ENCODE measurements at places on chromosomes 4 and X. TPM values are rescaled to one million over a fixed set of nuclear protein-coding genes. Genes with fewer than 3 reads are reported as not detected.

GRCh38 chr4:5821665-5822358, 71.1 kb downstream of the CRMP1 start:
- no peaks in the 10 kb centered on the region for H3K36me3 ChIP-seq
- no peak overlapping the region for H3K4me3 ChIP-seq
- no peak for DNase-seq
- peaks cover 27% of the 10 kb centered on the region for H3K4me1 ChIP-seq
- H3K27ac ChIP-seq, result no peak overlapping the region

GRCh38 chr4:183492791-183493222, 12.1 kb upstream of the ING2 start:
- peaks cover 8% of the 10 kb centered on the region for H3K36me3 ChIP-seq
- no peaks in the 10 kb centered on the region for H3K27me3 ChIP-seq
- DNase-seq, result no peak
- no peaks in the 10 kb centered on the region for H3K4me1 ChIP-seq
- H3K4me3 ChIP-seq, result no peak overlapping the region

DNA sequence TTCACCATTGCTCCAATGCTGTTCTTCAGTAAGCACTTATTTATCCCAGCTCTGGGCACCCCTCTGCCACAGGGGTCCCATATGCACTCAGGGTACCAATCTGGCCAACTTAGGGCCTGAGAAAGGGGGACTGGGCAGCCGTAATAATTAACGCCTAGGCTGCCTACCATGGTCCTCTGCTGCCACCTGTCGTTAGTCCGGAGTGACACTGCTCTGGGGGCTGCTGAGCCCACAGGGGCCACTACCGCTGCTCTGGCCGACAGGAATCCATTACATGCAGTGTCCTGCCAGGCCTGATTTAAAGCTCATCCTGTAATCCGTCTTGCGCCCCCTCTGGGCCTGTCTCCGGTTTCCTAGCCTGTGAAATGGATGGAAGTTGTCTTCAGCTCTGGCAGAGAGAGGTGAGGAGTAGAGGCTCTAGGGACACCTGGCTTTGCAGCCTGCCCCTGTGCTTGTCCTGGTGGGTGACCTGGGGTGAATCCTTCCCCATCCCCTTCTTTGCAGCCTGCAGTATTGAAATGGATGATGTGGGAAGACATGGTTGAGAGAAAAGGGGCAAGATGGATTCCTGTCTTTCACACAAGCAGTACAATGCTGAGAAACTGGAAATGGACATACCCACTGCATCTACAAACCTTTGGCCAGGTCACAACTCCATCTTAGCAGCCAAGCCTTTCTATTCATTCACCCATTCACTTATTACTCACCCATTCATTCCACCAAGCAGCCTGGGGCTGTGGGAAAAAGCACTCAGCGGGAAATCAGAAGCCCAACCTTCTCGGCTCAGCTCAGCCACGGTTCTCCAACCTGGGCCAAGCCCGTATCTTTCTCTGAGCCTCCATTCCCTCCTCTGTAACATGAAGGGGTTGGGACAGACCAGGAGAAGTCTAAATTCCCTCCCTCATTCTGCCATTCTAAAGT, 116.3 kb upstream of the NALF2 start:
- H3K27ac ChIP-seq, result no peak overlapping the region
- DNase-seq, result peak; percentile 0
- H3K36me3 ChIP-seq, result no peaks in the 10 kb centered on the region
- H3K4me1 ChIP-seq, result no peaks in the 10 kb centered on the region
- no peak overlapping the region for H3K4me3 ChIP-seq
- H3K27me3 ChIP-seq, result peaks cover 3% of the 10 kb centered on the region

DNA sequence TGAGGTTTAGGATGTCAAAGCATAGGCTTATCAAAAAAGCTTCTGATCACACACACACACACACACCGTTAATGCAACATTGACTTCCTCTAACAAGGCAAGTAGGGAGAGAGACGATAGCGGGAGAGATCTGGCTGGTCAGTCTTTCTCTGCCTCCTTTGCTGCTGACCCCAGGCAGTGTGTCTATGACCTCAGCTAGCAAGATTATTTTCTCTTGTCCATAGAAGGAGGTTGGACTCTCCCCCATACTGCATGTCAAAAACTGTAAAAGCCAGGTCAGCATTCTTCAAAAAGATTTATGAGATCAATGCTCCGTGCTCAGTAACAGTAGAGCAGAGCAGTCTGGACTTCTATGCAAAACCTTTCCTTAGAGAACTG, 63.5 kb upstream of the PGM2 start:
- no peaks in the 10 kb centered on the region for H3K27me3 ChIP-seq
- H3K36me3 ChIP-seq, result no peaks in the 10 kb centered on the region
- DNase-seq, result no peak
- H3K4me1 ChIP-seq, result peaks cover 18% of the 10 kb centered on the region
- H3K4me3 ChIP-seq, result no peak overlapping the region
- H3K27ac ChIP-seq, result no peak overlapping the region

DNA sequence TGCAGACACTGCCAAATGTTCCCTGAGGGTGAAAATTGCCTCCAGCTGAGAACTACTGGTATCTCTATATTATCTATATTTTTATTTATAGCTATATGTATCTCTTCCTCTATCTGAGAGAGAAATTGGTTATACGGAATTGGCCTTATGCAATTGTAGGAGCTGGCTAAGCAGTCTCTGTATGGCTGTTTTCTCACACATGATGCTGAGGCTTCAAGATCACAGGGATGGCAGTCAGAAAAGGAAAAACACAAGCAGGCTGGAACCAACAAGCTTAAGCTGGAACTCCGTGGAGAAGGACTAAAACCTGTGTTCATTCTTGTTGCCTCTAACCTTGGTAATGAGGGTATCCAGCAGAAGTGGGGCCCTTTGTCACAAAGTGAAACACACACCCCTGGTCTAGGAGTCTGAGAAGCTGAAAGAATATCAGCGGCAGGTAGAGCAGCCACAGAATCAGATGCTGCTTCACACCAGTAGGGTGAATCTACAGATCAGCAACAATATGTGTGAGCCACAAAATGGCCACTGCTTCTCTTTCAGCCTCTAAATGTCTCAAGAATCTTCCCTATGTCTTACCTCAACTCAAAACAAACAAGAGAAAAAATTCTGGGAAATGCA, 166.5 kb upstream of the PPP1R2C start:
- peaks cover 6% of the 10 kb centered on the region for H3K36me3 ChIP-seq
- peak overlapping the region; percentile 85 for H3K27ac ChIP-seq
- H3K4me1 ChIP-seq, result peaks cover 84% of the 10 kb centered on the region
- no peaks in the 10 kb centered on the region for H3K27me3 ChIP-seq
- H3K4me3 ChIP-seq, result peak overlapping the region; percentile 39

DNA sequence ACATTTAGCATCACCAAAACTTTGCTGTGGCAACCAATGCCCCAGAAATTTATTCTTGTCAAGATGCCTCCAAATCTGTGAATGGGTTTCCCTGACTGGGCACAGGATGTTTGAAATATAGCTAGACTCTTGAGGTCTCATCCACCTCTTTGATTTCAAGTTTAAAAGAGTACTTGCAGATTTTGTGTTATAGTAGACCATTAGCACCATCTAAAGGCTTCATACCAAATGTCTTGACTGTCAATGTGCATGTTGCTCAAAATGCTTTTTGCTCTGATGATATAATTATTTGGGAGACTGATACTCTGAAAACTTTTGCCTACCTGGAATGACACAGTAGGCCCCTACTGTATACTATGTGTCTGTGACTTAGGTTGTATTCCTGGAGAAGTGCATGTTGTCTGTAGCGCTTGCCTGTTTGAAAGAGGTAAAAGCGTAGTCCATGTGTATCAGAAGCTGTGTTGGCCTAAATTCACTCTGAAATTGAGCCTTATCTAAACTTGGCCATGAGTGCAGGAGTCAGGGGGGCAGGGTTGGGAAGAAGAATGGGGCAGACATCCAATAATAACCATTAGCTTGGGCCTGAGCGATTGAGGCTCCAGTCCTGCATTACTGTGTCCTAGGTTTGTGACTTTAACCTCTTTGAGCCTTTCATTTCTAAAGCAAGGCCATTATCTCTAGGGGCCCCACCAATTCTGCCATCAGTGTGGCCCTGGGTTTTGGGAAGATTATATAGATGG, 33.8 kb downstream of the NDP start:
- H3K4me1 ChIP-seq, result no peaks in the 10 kb centered on the region
- DNase-seq, result no peak
- peaks cover 5% of the 10 kb centered on the region for H3K27me3 ChIP-seq
- no peak overlapping the region for H3K27ac ChIP-seq
- no peak overlapping the region for H3K4me3 ChIP-seq

- no peaks in the 10 kb centered on the region for H3K36me3 ChIP-seq
- no peaks in the 10 kb centered on the region for H3K4me1 ChIP-seq
- H3K27ac ChIP-seq, result no peak overlapping the region
- H3K4me3 ChIP-seq, result no peak overlapping the region
Observed at GRCh38 chrX:17689971-17690409, 47.3 kb upstream of the SCML1 start.

DNA sequence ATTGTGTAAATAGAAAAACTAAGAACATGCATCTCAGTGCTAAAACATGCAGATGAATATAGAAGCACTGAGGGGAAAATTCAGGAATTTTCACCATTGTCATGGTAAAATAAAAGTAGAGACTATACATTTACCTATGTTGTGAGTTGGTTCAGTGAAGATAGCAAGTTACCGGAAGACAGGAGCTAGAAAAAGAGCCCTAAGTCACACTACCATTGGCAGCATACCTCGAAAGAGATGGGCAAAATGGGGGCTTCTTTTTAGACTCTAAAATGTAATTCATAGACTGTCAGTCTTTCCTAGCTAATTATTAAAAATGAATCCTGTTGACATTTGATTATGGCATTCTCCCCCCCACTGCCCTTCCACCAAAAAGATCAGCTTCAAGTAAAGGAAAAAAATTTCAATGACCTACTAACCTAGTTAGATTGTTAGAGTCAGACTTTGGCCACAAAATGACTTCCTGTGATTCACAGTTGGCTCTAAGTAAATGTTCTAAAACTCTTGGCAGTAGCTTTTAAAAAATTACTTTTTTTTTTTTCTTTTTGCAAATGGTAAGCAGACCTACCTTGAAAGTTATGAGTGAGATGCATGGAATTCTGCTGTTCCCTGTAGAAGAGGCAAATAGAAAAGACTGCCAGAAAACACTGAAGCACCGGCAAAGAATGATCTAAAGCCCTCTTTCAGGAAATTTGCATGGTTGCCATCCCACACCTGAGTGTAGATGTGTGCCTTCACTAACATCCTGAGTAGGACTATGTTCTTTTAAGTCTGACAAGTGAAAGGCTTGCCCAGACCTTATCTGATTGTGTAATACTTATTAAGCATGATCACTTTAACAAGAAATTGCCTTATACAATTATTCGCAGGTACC, 26.4 kb upstream of the ARSJ start:
- no peak overlapping the region for H3K27ac ChIP-seq
- no peaks in the 10 kb centered on the region for H3K4me1 ChIP-seq
- peaks cover 5% of the 10 kb centered on the region for H3K27me3 ChIP-seq
- H3K4me3 ChIP-seq, result no peak overlapping the region
- H3K36me3 ChIP-seq, result no peaks in the 10 kb centered on the region

GRCh38 chr4:125313989-125314667, 627 bp upstream of the FAT4 start:
- H3K27me3 ChIP-seq, result peaks cover 47% of the 10 kb centered on the region
- H3K4me3 ChIP-seq, result peak overlapping the region; percentile 84
- peaks cover 12% of the 10 kb centered on the region for H3K4me1 ChIP-seq
- DNase-seq, result no peak

The NSD2 gene
- 200 TPM for total RNA-seq

The HSD17B13 gene
- total RNA-seq, result 0.10 TPM

The GALNTL6 gene
- total RNA-seq, result not detected

The PGAM4 gene
- total RNA-seq, result 0.47 TPM

The HSFX4 gene
- not detected for total RNA-seq

The LRIT3 gene
- total RNA-seq, result not detected

All from activated T-helper 1 cell treated with anti-CD3 and anti-CD28 coated beads, Interleukin-12 subunit alpha, Interleukin-12 subunit beta, Interleukin-2, Interleukin-4 antibody, amounts not matched to agents 30 ng/mL and 10 ng/mL and 1 ng/mL, durations not matched to agents 14 hours and 24 hours and 36 hours (primary cell).